ENCODE measurements at places on chromosomes 7 and 10.

DNA sequence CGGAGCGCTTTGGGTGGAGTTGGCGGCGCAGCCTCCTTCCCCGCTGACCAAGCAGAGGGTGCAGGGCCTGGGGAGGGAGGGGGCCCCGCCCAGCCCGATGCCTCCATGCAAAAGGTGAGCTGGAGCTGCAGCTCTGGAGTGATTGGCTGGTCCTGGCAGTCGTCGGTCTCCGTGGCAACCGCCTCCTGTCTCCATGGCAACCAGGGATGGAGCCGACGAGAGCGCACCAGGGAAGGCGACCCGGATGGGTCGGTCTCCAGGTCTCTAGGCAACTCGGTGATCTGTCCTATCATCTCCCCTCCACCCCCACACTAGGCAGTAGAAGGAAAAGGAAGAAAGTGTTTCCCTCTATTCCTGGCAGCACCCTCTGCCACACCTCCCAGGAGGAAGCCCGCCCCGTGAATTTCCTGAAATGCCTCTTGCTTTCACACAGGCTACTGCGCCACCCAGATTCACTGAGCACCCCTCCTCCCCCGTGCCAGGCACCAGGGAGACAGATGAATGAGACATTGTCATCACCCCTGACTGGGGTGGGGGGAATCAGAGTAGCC is 647 bp upstream of the NACAD start:
- DNase-seq = no peak

DNA sequence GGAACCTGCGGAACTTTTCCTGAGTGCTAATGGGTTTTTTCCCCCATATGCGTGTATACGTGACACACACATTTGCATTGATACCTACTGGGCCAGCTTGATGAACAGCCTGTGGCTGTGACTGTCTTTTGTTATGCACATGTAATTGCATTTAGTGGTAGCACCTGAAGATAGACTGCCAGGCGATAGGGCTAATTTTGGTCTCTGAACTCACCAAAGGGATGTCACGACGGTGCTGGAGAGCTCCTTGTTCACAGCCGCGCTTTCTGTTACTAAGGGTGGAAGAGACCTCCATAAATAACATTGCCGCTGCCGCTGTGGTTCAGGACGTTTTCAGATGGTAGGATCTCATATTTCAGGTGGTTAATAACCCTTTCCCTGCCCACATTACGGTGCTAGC is 133.2 kb downstream of the CAMK1D start:
- DNase-seq = no peak

DNA sequence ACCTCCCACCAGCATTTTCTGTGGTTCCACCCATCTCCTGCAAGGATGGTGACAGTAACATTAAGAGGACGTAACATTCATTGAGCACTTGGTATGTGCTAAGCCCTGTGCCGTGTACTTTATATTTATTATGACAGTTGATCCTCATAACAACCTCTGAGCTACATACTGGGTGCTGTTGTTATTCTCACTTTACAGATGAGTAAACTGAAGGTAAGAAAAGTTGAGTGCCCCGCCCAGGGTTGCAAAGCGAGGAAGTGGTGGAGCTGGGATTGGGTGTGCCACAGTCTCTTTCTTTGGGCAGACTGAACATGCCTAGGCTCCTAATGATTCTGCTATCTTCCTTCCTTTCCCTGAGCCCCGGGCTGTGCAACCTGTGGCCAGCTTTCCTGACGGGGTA is 107.4 kb downstream of the SH3PXD2A start:
- no peak for DNase-seq

- DNase-seq = no peak
These were observed 42.7 kb downstream of the VWDE start for GRCh38 chr7:12360948-12361347.

DNA sequence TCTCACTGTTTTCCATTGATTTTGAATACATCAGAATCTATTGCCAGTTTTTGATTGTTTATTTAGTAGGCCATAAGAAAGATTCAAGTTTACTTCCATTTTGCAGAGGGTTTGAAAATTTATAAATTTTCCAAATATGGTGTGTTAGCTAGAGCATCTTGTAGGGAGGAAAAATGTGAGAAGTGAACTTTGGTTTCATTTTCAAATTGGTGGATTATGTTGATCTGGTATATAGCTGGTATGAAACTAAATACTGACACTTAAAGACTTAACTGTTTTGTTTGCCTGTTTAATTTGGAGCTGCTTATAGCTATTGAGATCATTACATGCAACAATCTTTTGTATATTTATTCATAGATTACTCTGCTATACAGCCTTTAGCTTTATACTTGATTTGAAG is 108.1 kb downstream of the ADAM22 start:
- no peak for DNase-seq

DNA sequence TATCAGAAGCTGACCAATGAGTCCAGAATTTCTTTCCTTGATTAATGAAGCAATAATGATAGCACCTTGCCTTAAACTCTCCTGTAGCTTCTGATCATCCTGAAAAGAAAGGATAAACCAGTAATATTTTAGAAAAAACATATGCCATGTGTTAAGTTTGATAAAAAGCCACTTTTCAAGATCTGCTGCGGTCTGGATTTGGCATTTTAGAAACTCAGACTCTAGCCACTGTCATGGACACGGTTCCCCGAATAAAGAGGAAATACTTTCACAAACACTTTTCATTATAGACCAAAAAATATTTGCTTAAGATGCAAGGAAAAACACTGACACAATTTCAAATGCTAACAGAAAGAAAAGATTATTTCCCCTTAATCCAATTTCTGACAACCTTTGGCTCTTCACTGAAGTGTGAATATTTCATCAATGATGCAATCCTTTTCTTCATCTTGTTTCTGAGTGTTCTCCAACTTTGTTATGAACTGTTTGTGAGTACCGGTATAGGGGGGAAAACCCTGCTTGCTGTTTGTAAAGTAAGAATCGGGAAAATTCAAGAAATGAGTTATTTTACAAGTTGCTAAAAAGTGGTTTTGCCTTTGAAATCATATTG is 329.5 kb downstream of the CRPPA start:
- DNase-seq = no peak

DNA sequence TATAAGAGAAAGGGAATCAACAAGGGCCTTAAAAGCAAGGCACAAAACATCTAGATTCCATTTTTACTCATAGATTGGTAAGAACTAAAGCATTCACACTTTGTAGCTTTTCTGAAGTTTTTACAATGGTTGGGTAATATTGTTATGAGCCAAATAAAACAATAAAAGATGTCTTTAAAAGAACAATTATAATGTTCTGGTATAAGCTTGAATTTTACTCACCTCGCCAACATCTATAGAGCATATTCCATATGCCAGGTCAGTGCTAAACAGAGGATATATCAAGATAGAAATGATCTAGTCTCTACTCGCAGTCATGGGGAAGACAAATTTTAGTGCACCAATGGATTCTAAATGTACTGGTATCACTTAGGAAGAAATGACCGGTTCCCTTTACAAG is 11.9 kb downstream of the STEAP1 start:
- no peak for DNase-seq

DNA sequence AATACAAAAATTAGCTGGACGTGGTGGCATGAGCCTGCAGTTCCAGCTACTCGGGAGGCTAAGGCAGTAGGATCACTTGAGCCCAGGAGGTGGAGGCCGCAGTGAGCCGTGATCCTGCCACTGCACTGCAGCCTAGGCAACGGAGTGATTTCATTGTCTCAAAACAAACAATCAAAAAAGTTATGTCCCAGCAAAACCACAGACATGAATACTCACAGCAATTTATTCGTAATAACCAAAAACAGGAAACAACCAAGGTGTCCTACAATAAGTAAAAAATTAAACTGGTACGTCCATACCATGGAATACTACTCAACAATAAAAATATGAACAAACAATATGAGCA is 11.6 kb upstream of the CYTH3 start:
- no peak for DNase-seq

GRCh38 chr10:44193166-44193565 is 191.7 kb downstream of the CXCL12 start:
- no peak for DNase-seq

- DNase-seq = no peak
These were observed 108.3 kb upstream of the FAM20C start for GRCh38 chr7:83861-84632.

DNA sequence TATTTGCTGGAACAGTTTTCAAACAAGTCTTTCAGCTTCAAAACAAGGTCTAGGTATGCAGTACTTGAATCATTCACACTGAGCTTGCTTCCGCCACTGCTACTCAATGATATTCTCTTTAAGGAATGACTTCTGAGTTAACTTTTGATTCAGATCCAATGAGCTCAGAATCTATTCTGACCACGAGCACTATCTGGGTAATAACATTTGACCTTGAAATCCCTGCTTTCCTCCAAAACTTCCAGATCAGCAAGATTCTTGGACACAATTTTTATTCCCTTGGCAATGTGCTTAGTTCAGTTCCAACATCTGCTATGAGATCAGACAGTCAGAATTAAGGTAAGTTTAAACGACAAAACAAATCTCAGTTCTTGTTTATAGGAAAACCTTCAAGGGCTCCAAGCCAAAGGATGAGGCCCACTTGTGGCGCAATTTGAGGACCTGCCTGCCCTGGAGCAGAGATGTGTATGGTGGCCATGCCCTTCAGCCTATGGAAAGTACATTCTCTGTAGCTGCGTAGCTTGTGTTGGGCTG is 87.2 kb downstream of the RNF216 start:
- no peak for DNase-seq

DNA sequence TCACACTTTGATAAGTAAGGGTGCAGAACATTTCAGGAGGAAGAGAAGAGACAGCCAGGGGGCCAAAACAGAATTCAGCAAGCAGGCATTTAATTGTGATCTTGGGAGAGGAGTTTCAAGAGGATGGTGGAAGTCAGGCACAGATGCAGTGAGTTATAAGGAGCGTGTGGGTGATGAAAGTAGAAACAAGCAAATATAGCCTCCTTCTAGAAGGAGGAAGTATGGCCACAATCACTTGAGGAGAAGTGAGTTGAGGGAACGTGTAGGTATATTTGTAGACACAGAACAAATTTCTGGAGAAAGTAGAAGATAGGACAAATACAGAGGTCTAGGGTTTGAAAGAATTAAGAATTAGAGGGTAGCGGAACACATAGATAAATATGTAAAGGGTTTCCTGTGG is 165.8 kb downstream of the CACNB2 start:
- no peak for DNase-seq

- DNase-seq = no peak
These were observed 20.8 kb downstream of the HYCC1 start for GRCh38 chr7:22992874-22993840.

GRCh38 chr10:62266611-62267010 is 2.0 kb downstream of the RTKN2 start:
- DNase-seq = no peak

- DNase-seq = no peak
These were observed 64.0 kb downstream of the CSGALNACT2 start for GRCh38 chr10:43202224-43202656.

DNA sequence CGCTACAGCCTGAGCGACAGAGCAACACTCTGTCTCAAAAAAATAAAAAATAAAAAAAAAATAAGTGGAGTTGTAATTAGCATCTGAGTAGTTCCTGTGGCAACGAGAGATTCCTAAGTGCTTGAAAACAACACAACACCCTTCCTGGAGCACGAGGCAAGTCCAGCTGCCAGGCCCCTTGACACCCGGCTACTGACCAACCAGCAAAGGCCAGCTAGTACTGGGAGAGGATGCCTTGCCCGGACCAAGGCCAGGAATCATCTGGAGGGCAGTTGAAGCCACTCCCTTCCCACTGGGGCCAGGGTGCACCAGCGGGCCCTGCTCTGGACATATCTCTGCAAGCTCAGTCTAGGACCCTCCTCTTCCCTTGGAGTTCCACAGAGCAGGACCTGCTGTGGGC is 536 bp downstream of the C10orf105 start:
- DNase-seq = no peak

GRCh38 chr7:83161899-83162401 is 734 bp downstream of the PCLO start:
- DNase-seq = no peak

GRCh38 chr10:80471001-80471400 is 16.9 kb downstream of the TSPAN14 start:
- no peak for DNase-seq

- no peak for DNase-seq
These were observed 84.0 kb upstream of the ELMO1 start for GRCh38 chr7:37532636-37533035.

- no peak for DNase-seq
These were observed 820 bp downstream of the WAC start for GRCh38 chr10:28533571-28534304.

DNA sequence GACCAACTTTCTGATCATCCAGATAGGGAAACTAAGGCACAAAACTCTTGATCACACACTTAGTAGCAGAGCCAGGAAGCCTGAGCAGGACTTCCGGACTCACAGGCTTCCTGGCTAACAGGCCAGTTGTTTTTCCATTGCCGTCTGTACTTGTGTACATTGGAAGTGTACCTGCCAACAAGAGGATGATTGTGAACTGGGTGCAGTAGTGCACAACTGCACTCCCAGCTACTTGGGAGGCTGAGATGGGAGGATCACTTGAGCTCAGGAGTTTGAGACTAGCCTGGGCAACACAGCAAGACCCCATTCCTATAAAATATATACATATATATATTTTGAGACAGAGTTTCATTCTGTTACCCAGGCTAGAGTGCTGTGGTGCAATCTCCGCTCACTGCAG is 35.2 kb upstream of the OTUD1 start:
- no peak for DNase-seq

DNA sequence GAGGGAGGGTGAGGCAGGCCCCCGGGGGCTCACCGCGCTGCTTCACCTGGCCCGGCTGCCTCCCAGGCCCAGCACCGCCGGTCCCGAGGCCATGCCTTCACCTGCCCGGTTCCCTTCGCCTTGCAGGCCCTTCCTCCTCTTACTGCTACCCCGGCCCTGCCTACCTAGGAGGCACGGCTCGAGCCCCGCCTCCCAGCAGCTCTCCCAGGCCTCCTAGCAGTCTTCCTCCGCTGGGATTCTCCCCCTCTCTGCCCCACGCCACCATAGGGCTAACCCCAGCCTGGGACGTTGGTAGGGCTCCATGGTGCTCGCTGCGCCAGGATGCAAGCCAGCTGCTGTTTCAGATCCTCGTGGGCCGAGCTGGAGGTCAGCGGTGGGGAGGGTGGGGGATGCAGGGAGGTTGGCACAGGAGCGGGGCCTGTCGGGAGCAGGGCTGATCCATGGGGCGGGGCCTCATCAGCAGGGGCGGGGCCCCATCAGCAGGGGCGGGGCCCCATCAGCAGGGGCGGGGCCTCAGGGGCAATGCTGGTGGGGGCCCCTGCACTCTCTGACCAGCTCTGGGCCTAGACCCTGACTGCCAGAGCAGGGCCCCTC is 63.3 kb downstream of the RASGEF1A start:
- DNase-seq = no peak

GRCh38 chr7:92749832-92750446 is 86.4 kb downstream of the CDK6 start:
- no peak for DNase-seq
